ENCODE measurements at places on chromosomes 3 and 15. TPM values are rescaled to one million over a fixed set of nuclear protein-coding genes. Genes with fewer than 3 reads are reported as not detected.

Gene CLDN11
- not detected for total RNA-seq

Gene RASGRP1
- 165 TPM for total RNA-seq

Gene FRMD5
- not detected for total RNA-seq

Gene C3orf62
- 11.1 TPM for total RNA-seq

Gene HDAC11
- 0.99 TPM for total RNA-seq

Gene POPDC2
- total RNA-seq, result 3.3 TPM

Gene MORC1
- not detected for total RNA-seq

Gene KBTBD13
- not detected for total RNA-seq

DNA sequence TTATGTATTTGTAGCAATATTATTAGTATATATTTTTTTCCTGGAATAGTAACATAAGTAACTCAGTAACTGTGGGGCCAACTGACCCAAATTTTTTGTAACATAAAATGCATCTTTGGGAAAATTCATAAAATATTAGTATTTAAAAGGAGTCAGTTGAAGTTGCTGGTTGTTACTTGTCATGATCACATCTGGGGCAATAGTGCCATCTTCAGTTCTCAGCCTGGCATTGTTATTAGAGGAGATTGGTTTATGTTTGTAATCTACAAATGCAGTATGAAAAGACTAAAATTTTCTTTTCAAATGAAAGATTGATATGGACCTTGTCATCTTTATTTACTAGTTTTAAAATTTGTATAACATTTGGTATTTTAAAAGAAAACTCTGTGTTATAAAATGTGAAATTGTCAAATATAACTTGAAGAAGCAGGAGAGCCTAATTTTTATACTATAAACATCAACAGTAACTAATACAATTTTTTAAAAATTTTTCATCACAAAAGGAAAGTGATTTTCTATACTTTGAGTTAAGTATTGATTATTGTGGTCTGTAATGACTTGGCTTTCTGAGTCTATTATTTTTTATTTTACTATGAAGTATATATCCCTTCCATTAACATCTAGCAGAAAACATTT is 38.8 kb upstream of the MLF1 start:
- no peak overlapping the region for H3K27ac ChIP-seq
- no peak overlapping the region for H3K4me3 ChIP-seq
- H3K36me3 ChIP-seq, result no peaks in the 10 kb centered on the region
- no peaks in the 10 kb centered on the region for H3K27me3 ChIP-seq

- no peaks in the 10 kb centered on the region for H3K27me3 ChIP-seq
- H3K36me3 ChIP-seq, result no peaks in the 10 kb centered on the region
- no peak overlapping the region for H3K4me3 ChIP-seq
Measured at GRCh38 chr15:99331381-99331780, 80.1 kb downstream of the LRRC28 start.

DNA sequence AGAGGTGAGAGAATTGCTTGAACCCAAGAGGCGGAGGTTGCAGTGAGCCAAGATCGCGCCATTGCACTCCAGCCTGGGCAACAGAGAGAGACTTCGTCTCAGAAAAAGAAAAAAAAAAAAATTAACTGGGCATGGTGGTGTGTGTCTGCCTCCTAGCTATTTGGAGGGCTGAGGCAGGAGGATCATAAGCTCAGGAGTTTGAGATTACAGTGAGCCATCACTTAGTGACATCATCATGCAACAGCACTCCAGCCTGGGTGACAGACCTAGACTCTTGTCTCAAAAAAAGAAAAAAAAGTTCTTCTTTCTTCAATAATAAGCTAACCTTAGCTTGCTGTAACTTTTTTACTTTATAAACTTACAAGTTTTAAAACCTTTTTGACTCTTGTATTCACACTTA is 99.8 kb downstream of the SLMAP start:
- no peaks in the 10 kb centered on the region for H3K4me1 ChIP-seq
- H3K36me3 ChIP-seq, result peaks cover 9% of the 10 kb centered on the region
- no peak for DNase-seq
- H3K27ac ChIP-seq, result no peak overlapping the region
- H3K27me3 ChIP-seq, result no peaks in the 10 kb centered on the region
- no peak overlapping the region for H3K4me3 ChIP-seq

- H3K27me3 ChIP-seq, result peaks cover 29% of the 10 kb centered on the region
- H3K4me3 ChIP-seq, result no peak overlapping the region
Measured at GRCh38 chr15:39290711-39291435, 290.0 kb upstream of the THBS1 start.

DNA sequence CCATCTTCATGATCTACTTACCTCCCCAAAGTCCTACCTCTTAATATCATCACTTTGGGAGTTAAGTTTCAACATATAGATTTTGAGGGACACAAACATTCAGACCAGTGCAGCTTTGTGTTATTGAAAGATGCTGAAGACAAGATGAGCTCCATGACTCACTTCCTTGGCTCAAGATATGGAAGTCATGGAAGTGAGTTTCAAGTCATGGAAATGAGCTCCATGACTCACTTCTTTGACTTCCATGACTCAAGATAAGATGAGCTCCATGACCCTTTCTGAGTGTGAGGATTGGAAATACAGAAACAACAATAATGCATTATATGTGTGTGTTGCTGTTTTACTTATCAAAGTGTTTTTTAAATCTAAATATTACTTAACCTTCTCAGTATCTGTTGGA is 170.2 kb upstream of the TPRG1 start:
- no peak overlapping the region for H3K27ac ChIP-seq
- peaks cover 4% of the 10 kb centered on the region for H3K27me3 ChIP-seq
- DNase-seq, result no peak
- H3K36me3 ChIP-seq, result no peaks in the 10 kb centered on the region

GRCh38 chr15:79283252-79284048 is 928 bp downstream of the ANKRD34C start:
- H3K4me3 ChIP-seq, result no peak overlapping the region
- H3K27me3 ChIP-seq, result peaks cover 44% of the 10 kb centered on the region
- peak; percentile 54 for DNase-seq
- H3K27ac ChIP-seq, result no peak overlapping the region
- no peaks in the 10 kb centered on the region for H3K36me3 ChIP-seq

- H3K4me1 ChIP-seq, result peaks cover 5% of the 10 kb centered on the region
- no peak overlapping the region for H3K4me3 ChIP-seq
- H3K36me3 ChIP-seq, result no peaks in the 10 kb centered on the region
- peaks cover 6% of the 10 kb centered on the region for H3K27me3 ChIP-seq
- no peak for DNase-seq
Measured at GRCh38 chr3:150527464-150528255, 18.6 kb downstream of the SERP1 start.

GRCh38 chr3:136105044-136105443 is 91.1 kb downstream of the MSL2 start:
- H3K27me3 ChIP-seq, result no peaks in the 10 kb centered on the region
- peaks cover 4% of the 10 kb centered on the region for H3K36me3 ChIP-seq
- H3K27ac ChIP-seq, result peak overlapping the region; percentile 50
- H3K4me3 ChIP-seq, result no peak overlapping the region
- peak; percentile 24 for DNase-seq

DNA sequence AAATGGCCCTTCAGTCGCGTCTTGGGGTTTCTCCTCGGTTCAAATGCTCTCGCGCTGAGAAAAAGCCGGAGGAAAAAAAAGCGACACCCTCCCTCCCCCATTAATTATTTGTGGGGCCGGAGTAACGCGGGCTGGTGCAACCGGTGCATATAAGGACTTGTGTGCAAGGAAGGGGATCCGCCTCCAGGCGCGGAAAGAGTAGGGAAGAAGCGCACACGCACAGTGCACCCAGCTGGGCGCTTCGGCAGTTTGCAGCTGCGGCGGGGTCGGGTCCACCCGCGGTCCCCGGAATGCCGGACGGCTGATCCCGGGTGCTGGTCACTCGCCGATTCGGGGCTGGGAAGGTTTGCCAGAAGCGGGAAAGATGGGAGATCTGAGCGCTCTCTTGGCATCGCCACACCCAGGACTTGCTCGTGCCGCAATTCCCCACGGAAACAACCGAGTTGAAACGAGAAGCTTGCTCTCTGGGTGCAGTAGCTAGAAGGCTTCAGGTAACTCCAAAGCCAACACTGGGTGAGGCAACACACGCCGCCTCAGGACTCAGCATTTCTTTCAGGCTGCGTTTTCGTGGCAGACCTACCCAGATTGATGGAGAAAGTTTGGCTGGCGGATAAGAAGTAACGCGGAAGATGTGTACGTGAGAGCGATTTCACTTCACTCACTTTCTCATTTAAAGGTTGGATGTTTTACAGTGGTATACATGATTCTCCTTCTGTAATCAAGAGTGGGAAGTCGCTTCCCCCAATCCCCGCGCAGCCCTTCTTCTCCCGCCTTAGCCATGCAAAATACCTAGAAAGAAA is 720 bp upstream of the TNIK start:
- peak overlapping the region; percentile 84 for H3K4me3 ChIP-seq
- H3K4me1 ChIP-seq, result peaks cover 34% of the 10 kb centered on the region
- peak overlapping the region; percentile 84 for H3K27ac ChIP-seq
- H3K36me3 ChIP-seq, result peaks cover 5% of the 10 kb centered on the region

GRCh38 chr15:79721256-79721655 is 175.6 kb downstream of the MTHFS start:
- no peak overlapping the region for H3K27ac ChIP-seq
- DNase-seq, result no peak
- H3K4me1 ChIP-seq, result no peaks in the 10 kb centered on the region
- peaks cover 11% of the 10 kb centered on the region for H3K27me3 ChIP-seq
- no peak overlapping the region for H3K4me3 ChIP-seq

GRCh38 chr15:99718421-99718820 is 14.8 kb downstream of the LYSMD4 start:
- peaks cover 14% of the 10 kb centered on the region for H3K36me3 ChIP-seq
- no peak for DNase-seq
- peaks cover 37% of the 10 kb centered on the region for H3K4me1 ChIP-seq
- no peak overlapping the region for H3K27ac ChIP-seq

- DNase-seq, result no peak
- peaks cover 11% of the 10 kb centered on the region for H3K27me3 ChIP-seq
- H3K4me3 ChIP-seq, result no peak overlapping the region
- no peaks in the 10 kb centered on the region for H3K36me3 ChIP-seq
Measured at GRCh38 chr15:70008697-70009290, 88.9 kb downstream of the TLE3 start.

- no peaks in the 10 kb centered on the region for H3K4me1 ChIP-seq
- no peak for DNase-seq
- no peak overlapping the region for H3K27ac ChIP-seq
- no peaks in the 10 kb centered on the region for H3K27me3 ChIP-seq
- H3K4me3 ChIP-seq, result no peak overlapping the region
- H3K36me3 ChIP-seq, result no peaks in the 10 kb centered on the region
Measured at GRCh38 chr3:192482809-192483208, 244.5 kb downstream of the FGF12 start.

DNA sequence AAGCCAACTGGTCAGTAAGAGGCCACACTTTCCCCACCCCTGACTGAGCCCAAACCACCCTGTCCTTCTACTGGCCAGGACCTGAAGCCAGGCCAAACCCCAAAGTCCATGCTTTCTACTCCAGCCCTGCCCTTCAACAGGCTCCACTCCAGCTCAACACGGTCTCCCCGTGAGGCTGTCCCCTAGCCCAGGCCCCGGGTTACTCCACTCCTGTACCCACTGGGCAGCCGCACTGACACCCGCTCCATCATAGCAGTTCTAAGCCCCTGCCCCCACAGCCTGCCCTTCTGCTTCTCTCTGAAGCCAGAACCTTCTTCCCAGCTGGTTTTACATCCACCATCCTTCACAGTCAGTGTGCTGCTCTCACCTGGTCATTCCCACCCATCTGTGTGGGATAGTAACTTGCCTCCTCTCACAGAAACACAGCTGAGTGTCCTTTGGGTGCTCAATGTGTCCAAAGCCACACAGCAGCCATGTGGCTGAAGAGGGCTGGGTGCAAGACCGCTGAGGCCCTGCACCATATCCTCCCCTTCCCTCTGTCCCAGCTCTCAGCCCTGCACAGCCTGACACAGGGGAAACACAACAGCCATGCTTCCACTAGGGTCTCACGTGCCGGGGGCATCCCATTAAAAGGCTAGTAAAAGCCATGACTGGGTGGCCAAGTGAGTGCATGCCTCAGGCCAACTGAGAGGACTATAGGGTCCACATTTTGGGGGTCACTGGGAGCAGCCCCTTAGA is 38.1 kb downstream of the TLE3 start:
- H3K4me3 ChIP-seq, result no peak overlapping the region
- H3K4me1 ChIP-seq, result no peaks in the 10 kb centered on the region
- peaks cover 57% of the 10 kb centered on the region for H3K36me3 ChIP-seq
- DNase-seq, result no peak
- H3K27me3 ChIP-seq, result no peaks in the 10 kb centered on the region
- H3K27ac ChIP-seq, result no peak overlapping the region

- no peaks in the 10 kb centered on the region for H3K36me3 ChIP-seq
- H3K4me3 ChIP-seq, result no peak overlapping the region
- no peak for DNase-seq
- peaks cover 6% of the 10 kb centered on the region for H3K27me3 ChIP-seq
- H3K27ac ChIP-seq, result no peak overlapping the region
Measured at GRCh38 chr3:139117136-139117675, 72.5 kb upstream of the PRR23C start.
